ENCODE measurements at places on chromosomes 4 and X. TPM values are rescaled to one million over a fixed set of nuclear protein-coding genes. Genes with fewer than 3 reads are reported as not detected.

- no peak for DNase-seq
Measured at GRCh38 chr4:82688091-82688795, 110.4 kb downstream of the SCD5 start.

DNA sequence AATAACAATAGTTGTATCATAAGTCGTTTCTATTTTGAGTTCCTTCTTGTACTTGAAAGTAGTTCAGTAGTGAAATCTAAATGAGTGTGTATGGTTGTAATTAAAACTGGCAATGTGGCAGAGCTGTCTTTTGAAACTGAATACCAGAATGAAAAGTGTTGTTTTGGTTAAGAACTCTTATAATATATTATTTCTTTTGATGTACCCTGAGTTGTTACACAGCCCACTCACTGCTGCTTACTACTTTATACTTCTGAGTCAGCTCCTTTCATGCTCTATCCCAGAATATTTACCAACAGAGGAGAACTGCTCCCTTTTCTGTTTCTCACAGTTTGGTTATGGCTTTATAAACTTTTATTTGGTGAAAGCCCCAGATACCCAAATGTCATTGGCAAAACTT is 28.8 kb downstream of the FAM199X start:
- no peak for DNase-seq

DNA sequence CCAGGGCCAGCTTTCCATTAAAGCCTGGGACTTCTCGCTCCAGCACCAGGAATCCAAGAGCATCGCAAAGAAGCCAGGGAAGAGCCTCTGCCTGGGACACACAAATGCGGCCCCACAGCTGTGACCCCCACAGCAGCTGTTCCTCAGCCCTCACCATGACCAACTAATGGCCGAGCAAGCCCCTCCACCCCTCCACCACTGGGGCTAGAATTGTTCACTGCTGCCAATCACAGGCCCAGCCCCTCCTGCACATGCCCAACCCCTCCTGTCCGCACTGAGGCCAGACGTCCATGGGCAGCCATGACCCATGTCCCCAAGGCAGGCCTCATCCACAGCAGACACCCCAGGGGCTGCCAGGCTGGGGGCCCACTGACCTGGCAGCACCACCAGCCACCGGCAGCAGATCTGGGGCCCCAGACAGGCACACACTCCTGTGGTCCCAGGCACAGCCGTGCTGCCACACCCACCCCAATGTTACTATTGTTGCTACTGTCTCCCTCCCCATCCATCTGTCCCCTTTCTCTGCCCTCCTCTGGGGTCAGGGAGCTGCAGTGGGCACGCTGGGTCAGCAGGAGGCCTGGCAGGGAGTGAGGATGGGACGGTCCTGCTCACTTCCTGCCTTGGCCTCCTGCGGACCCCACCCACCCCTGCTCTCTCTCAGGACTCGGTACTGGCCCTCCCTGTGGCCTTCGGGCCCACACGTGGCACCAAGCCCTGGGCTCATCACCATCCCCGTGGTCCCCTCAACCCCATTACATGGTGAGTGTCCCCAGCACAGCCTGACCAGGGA is 56.0 kb downstream of the ZFYVE28 start:
- no peak for DNase-seq

BEX1 gene
- 76.8 TPM for total RNA-seq

ZDHHC15 gene
- 3.5 TPM for total RNA-seq

GRCh38 chr4:133095591-133095990 is 53.5 kb upstream of the PCDH10 start:
- DNase-seq: no peak

IGSF1 gene
- total RNA-seq: 23.0 TPM

- DNase-seq: no peak
Measured at GRCh38 chrX:37652589-37653231, 32.9 kb upstream of the XK start.

DNA sequence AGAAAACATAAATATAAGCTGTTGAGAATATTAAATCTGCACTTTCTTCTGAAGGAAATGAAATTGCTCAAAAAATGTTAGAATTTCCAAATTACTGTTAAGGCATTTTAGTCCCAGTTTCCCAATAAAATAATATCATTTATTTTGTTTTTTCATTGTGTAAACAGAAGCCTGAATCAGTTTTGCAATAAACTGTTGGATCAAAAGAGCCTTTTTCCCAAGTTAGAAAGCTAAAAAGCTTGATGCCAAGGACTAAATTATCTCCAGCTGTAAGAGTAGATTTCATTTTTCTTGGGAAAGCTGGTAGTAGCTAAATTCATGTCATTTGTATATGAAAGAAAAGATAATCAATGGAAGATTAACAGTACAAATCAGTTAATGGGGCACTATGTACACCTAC is 95.8 kb downstream of the RNF150 start:
- no peak for DNase-seq
